ENCODE measurements at places on chromosomes 13 and 19. TPM values are rescaled to one million over a fixed set of nuclear protein-coding genes. Genes with fewer than 3 reads are reported as not detected.

Gene ARID3A
- total RNA-seq = 11.0 TPM

Gene ATP8A2
- 0.83 TPM for total RNA-seq

Gene ZNF835
- 0.28 TPM for total RNA-seq

GRCh38 chr13:32261567-32261966 lies 53.6 kb downstream of the ZAR1L start:
- DNase-seq = no peak

- DNase-seq = no peak
Observed at GRCh38 chr19:50725218-50725910, 2.2 kb downstream of the CLEC11A start.

- DNase-seq = no peak
Observed at GRCh38 chr19:19211499-19212420, at the start of gene NCAN. Gene NCAN, plus strand, starts transcription at chr19:19211958. Its CDS starts 4,996 bp downstream, at chr19:19216954.

DNA sequence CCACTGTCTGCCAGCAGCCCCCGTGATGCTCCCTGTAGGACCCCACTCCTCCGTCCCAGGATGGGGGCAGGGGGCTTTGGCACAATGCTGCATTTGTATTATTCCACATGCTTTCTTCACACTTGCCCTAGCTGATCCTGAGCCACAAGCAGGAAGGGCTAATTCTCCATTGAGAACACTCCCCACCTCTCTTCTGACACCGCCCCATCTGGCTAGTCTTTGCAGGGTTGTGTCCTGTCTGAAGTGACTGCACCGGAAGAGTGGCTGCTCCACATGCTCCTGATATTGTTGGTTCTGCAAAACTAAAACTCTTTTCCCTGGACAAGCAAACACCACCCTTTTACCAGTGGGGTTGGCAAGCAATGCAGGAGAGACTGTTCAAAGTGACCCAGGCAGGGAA lies 18.0 kb downstream of the ZNF574 start:
- DNase-seq = no peak

GRCh38 chr19:542173-542866 lies 1.5 kb upstream of the GZMM start:
- no peak for DNase-seq

GRCh38 chr13:40074338-40074737 lies 418.9 kb downstream of the COG6 start:
- DNase-seq = no peak

GRCh38 chr13:101555610-101556009 lies 103.1 kb downstream of the ITGBL1 start:
- DNase-seq = no peak

- DNase-seq = no peak
Observed at GRCh38 chr13:101210774-101211173, 205.5 kb downstream of the NALCN start.

GRCh38 chr13:30608364-30608763 lies 9.4 kb upstream of the USPL1 start:
- no peak for DNase-seq

DNA sequence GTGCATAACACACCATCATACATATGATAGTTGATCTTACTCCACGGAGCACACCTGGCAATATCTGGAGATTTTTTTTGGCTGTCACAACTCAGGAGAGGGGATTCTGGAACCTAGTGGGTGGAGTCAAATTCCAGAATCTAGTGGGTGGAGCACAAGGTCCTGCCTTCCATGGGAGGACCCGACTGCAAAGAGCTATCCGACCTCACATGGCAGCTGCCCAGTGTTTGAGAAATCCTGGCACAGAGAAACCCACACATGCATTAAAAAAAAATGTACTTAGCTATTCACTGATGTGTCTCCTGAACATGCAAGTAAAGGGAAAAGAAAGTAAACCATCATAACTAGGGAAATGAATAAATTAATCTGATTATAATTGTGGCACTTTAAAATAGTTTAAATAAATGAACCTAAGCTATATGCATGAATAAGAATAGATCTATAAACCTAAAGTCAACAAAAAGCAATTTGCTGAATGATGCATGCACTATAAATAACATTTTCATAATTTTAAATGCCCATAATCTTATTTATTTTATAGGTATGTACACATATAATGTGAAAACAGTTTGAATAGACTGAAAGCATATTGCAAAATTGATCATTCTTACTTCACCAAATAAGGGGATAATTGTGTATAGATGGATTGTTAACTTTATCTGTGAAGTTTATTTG lies 300.3 kb downstream of the MYO16 start:
- DNase-seq = no peak

DNA sequence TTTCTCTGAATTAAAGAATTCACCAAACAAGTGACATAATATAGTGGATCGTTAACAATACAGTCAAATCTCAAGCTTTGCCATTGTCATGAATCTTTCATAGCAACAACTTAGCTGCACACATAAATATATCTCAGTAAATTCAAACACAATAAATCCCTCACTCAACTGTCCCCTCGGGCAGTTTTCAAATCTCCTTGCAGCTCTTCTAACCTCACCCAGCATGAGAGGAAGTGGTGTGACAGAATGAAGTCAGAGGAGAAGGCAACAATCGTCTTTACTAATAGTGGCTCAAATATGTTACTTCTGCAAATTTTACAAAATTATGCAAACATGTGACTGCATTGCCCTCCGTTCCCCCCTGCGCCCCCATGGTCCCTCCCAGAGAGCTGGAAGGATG lies 148.2 kb downstream of the RAP2A start:
- no peak for DNase-seq

GRCh38 chr13:110138700-110139036 lies 168.3 kb downstream of the COL4A1 start:
- DNase-seq = no peak

Gene RFPL4A
- total RNA-seq = not detected

DNA sequence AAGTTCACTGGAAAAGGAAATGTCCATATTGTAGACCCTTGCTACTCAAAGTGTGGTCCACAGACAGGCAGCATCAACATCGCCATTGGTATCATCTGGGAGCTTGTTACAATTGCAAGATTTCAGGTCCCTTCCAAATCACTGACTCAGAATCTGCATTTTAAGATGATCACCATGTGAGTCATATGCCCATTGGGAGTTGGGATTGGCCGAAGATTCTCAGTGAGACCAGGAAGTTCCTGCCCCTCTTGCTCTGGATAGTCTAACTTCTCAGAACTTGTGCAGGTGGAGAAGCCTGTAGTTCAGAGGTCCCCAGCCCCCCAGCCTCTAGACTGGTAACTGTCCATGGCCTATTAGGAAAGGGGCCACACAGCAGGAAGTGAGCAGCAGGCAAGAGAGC lies 48.9 kb upstream of the URAD start:
- DNase-seq = no peak

DNA sequence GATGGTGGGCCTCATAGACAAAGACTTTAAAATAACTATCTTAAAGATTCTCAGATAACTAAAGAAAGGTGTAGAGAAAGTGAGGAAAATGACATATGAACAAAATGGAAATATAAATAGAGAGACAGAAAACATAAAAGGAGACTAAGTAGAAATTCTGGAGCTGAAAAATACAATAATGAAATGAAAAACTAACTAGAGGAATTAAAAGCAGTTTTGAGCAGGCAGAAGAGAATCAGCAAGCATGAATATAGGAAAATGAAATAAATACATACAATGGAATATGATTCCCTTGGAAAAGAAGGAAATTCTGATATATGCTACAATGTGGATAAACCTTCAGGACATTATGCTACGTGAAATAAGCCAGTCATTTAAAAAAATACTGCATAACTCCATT lies 3.9 kb downstream of the EEF1AKMT1 start:
- no peak for DNase-seq

GRCh38 chr13:30805603-30806011 lies 70.3 kb downstream of the ALOX5AP start:
- no peak for DNase-seq

Gene DOHH
- total RNA-seq = 11.1 TPM

DNA sequence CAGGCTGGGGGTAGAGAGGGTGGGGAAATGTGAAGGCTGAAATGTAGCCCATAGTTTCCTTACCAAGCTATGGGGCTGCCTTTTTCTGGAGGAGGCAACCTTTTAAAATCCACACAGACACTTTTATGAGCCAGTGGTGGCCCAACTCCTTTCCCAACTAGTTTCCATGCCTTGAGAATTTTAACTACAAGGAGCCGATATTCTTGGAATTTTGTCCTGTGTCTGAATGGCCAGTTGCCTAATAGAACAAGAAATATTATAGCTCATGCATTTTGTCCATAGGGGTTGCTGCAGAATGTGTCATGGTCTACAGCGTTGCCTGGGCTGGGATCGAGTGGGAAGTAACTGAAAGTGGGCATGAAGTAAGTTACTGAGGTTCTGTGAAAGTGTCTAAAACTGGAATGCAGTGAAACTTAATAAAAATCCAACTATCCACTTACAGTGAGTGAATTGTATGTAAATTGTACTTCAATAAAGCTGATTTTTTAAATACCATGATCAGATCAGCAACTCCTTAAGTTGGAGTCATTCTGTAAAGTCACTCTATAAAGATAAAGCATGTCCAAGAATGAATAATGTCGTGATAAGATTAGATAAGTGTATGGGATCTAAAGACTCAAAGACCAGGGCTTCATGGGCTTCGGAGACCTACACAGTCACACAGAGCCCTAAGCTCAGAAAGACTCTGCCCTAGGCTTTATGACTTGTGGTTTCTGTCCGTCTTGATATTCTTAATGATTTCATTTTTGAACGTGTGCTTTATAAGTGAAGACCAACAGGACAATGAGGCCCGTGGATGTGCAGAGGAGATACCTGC lies 122.6 kb upstream of the FNDC3A start:
- DNase-seq = no peak

Gene TTC9B
- not detected for total RNA-seq

GRCh38 chr19:46598372-46598917 lies 2.7 kb upstream of the CALM3 start:
- DNase-seq = no peak

Gene COX7A1
- total RNA-seq = not detected

- no peak for DNase-seq
Observed at GRCh38 chr13:60716313-60716712, 319.3 kb downstream of the TDRD3 start.

Gene POSTN
- not detected for total RNA-seq

- no peak for DNase-seq
Observed at GRCh38 chr13:25214491-25215252, 42.6 kb upstream of the AMER2 start.

Gene LYL1
- total RNA-seq = 5.6 TPM

Gene VSIG10L
- total RNA-seq = 0.57 TPM

- DNase-seq = no peak
Observed at GRCh38 chr13:52786766-52787165, 47.1 kb upstream of the CNMD start.

Gene LYPD5
- 0.50 TPM for total RNA-seq

DNA sequence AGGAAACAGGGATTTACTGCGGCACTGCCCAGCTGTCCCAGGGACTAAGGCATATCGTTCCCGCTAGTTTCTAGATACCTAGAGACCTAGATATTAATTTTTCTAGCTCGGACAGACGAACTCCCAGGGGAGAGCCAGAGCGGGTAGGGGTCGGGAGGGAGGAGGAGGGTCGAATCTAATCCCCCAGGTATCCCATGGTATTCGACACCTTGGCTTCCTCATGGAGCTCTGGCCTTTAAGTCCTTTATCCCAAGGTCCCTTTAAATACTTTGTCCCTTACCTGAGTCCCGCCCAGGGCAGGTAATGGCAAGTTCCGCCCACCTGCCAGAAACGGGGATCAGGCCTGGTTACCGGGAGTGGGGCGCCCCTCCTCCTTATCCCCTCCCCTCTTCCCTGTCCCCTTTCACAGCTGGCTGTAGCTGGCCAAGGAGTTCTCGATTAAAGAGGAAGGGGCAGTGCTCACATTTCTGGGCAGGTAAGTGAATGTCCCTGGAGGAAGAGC lies at the start of gene PRRG2:
Gene PRRG2, plus strand, starts transcription at position 310 of the 502 bp plus-strand sequence. CDS start 1,904 bp downstream, outside the sequence.
- DNase-seq = no peak

- DNase-seq = no peak
Observed at GRCh38 chr13:50644081-50644871, 199.2 kb downstream of the DLEU7 start.

GRCh38 chr13:107545946-107546502 lies 669.3 kb downstream of the LIG4 start:
- no peak for DNase-seq
